ENCODE measurements at places on chromosomes 5 and 9.
A peak's percentile ranks its signal among the peaks of the same experiment; 100 is the strongest.

DNA sequence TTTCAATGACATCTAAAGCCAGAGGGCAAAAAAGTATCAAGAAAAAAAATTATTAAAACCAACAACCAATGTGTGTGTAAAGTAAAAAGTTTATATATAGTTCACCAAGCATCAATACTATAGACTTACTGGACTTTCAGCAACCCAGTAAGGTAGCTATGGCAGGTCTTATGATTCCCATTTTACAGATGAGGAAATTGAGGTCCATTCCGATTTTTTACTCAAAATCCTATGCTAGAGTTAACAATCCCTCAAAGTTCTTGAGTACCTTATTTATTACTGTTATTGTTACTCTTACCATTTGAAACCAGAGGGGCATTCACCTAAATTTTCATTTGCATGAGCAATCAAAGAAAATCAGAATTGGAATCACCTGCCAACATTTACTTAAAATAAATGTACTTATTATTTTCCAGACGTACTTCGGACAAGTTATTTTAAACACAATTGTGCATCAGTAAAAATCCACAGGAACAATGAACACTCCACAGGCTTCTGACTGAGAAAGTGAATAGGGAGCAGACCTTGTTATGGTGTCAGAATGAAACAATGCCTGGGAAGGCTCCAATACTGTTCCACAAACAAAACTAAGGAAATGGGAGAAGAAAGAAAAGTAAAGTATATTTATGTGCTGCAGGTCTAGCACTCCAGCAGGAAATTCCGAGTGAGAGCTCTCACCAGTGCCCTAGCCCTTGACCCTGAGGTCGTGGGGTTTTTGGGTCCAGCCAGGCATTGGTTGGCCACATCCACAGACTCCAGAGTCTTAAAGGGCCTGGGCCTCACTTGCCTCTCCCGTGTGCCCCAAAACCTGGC lies 229.9 kb downstream of the PIK3R1 start:
- H3K36me3 ChIP-seq = no peaks in the 10 kb centered on the region
- no peak for DNase-seq
- H3K4me1 ChIP-seq = no peaks in the 10 kb centered on the region
- no peaks in the 10 kb centered on the region for H3K27me3 ChIP-seq

DNA sequence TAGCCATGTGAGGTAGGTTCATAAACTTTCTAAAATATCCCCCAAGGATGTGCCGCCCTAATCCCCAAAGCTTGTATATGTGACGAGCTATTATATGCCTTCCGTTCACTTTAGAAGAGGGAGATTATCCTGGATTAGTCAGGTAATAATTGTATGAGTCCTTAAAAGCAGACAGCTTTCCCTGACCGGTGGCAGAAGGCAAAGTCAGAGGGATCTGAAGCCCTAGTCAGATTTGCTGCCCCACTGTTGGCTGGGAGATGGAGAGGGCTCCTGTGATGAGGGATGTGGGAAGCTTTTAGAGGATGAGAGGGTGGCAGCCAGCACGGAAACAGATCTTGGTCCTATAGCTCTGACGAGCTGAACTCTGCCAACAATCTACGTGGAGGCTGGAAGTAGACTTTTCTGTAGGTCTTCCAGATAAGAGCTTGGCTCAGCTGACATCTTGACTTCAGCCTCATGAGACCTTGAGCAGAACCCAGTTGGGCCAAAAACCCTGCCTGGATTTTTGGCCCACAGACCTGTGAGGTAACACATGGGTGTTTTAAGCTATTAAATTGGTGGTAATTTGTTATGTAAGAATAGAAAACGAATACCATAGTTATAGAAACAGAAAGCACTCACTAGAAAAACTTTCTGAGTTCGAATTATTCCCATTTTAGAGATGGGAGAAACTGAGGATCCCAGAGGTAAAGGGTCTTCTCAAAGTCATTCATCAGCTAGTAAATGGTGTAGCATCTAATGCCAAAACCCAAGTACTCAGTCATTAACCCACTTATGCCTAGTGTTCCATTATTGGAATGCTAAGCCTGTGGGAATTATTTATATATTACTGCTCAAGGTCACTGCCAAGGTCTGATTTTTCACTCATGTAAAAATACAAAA lies 48.9 kb downstream of the SH3PXD2B start:
- H3K4me1 ChIP-seq = peaks cover 8% of the 10 kb centered on the region
- no peak for DNase-seq
- no peak overlapping the region for H3K27ac ChIP-seq

DNA sequence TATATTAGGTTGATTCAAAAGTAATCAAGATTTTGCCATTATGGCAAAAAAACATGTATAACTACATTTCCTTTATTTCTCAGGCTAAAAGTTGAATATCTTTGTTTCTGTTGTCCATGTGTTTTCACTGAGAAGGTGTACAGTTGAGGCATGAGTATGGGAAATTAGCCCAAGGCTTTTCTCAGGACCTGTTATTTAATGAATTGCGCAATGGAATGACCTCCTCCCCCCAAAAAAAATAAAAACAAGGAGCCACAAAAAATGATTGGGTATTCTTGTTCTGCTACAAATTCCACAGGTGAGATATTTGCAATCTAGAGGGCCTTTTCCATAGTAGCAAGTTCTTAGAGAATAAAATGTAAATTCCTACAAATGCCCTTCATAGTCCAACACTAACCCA lies 186.8 kb downstream of the TRPM3 start:
- H3K4me3 ChIP-seq = no peak overlapping the region
- no peaks in the 10 kb centered on the region for H3K4me1 ChIP-seq

GRCh38 chr5:1763960-1764605 lies 35.6 kb downstream of the MRPL36 start:
- H3K36me3 ChIP-seq = no peaks in the 10 kb centered on the region
- no peak for DNase-seq
- no peak overlapping the region for H3K4me3 ChIP-seq
- H3K4me1 ChIP-seq = peaks cover 3% of the 10 kb centered on the region
- no peak overlapping the region for H3K27ac ChIP-seq

DNA sequence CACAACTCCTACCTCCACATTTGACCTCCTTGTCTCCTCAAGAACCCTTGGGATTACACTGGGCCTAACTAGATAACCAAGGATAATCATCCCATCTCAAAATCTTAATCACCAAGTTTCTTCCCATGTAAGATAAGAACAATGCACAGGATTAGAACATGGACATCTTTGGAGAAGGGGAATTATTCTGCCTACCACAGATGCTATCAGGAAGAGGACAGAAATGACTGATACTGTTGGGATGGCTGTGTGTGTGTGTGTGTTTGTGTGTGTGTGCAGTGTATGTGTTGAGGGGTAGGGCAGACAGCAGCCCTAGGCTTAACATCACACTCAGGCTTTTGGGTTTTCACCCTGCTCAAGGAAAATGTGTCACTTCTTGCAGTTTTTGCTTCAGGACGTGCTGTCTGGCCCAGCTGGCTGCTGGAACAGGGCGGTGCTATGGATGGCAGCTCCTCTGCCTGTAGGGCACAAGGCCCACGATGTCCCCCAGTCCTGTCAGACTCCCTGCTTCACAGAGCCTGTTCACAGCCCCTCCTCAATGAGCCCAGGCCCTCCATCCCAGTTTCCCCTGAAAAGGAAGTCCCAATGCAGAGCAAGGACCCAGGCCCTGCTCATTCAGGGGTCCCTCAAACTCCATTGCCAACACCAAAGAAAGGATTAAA lies 7.7 kb downstream of the CA9 start:
- no peak for DNase-seq
- no peak overlapping the region for H3K27ac ChIP-seq
- H3K4me1 ChIP-seq = peaks cover 28% of the 10 kb centered on the region
- no peak overlapping the region for H3K4me3 ChIP-seq

GRCh38 chr5:76091351-76091750 lies 8.2 kb downstream of the SV2C start:
- H3K4me3 ChIP-seq = no peak overlapping the region
- peaks cover 10% of the 10 kb centered on the region for H3K27me3 ChIP-seq
- DNase-seq = no peak
- H3K27ac ChIP-seq = no peak overlapping the region

GRCh38 chr9:98127226-98127625 lies 8.2 kb upstream of the TRIM14 start:
- H3K4me1 ChIP-seq = peaks cover 4% of the 10 kb centered on the region
- DNase-seq = no peak
- peaks cover 33% of the 10 kb centered on the region for H3K27me3 ChIP-seq
- H3K36me3 ChIP-seq = no peaks in the 10 kb centered on the region
- H3K4me3 ChIP-seq = no peak overlapping the region

GRCh38 chr9:4235871-4236804 lies 63.7 kb downstream of the GLIS3 start:
- peaks cover 2% of the 10 kb centered on the region for H3K4me1 ChIP-seq
- no peaks in the 10 kb centered on the region for H3K27me3 ChIP-seq
- H3K27ac ChIP-seq = peak overlapping the region; percentile 96
- H3K36me3 ChIP-seq = peaks cover 3% of the 10 kb centered on the region
- no peak overlapping the region for H3K4me3 ChIP-seq
- DNase-seq = peak; percentile 77

GRCh38 chr5:142819292-142819691 lies 49.1 kb downstream of the ARHGAP26 start:
- H3K36me3 ChIP-seq = no peaks in the 10 kb centered on the region
- peaks cover 31% of the 10 kb centered on the region for H3K4me1 ChIP-seq
- peak overlapping the region; percentile 17 for H3K27ac ChIP-seq
- H3K27me3 ChIP-seq = no peaks in the 10 kb centered on the region
- no peak overlapping the region for H3K4me3 ChIP-seq

- H3K4me1 ChIP-seq = peaks cover 9% of the 10 kb centered on the region
- peak overlapping the region; percentile 88 for H3K27ac ChIP-seq
- H3K27me3 ChIP-seq = no peaks in the 10 kb centered on the region
- peak overlapping the region; percentile 31 for H3K4me3 ChIP-seq
- peak; percentile 94 for DNase-seq
Observed at GRCh38 chr5:14809369-14810155, 62.0 kb downstream of the ANKH start.

Measured in mesenchymal stem cell (in vitro differentiated cells and primary cell).